ENCODE measurements at places on chromosomes 6 and 20. TPM values are rescaled to one million over a fixed set of nuclear protein-coding genes. Genes with fewer than 3 reads are reported as not detected.

TFAP2C gene
- total RNA-seq, result 2.8 TPM

RAB32 gene
- total RNA-seq, result 61.5 TPM

RHAG gene
- total RNA-seq, result 0.23 TPM

LRRN4 gene
- 0.57 TPM for total RNA-seq

MTFR2 gene
- total RNA-seq, result 12.8 TPM

CGAS gene
- 38.4 TPM for total RNA-seq

ACTL10 gene
- not detected for total RNA-seq

ATP9A gene
- total RNA-seq, result 8.7 TPM

LIN28B gene
- total RNA-seq, result 5.8 TPM

GCLC gene
- total RNA-seq, result 37.2 TPM

ADGRF4 gene
- 0.10 TPM for total RNA-seq

SAPCD1 gene
- total RNA-seq, result 6.3 TPM

ACSS1 gene
- total RNA-seq, result 32.2 TPM

MTHFD1L gene
- 76.2 TPM for total RNA-seq

ROS1 gene
- total RNA-seq, result 0.10 TPM

APOM gene
- total RNA-seq, result 1.8 TPM

VSX1 gene
- 0.21 TPM for total RNA-seq

TTLL9 gene
- 2.1 TPM for total RNA-seq

COL11A2 gene
- 0.57 TPM for total RNA-seq

SLC22A23 gene
- 4.5 TPM for total RNA-seq

TMEM244 gene
- total RNA-seq, result not detected

PDYN gene
- total RNA-seq, result not detected

PNLDC1 gene
- not detected for total RNA-seq

CCN6 gene
- 3.0 TPM for total RNA-seq

TRERF1 gene
- 30.6 TPM for total RNA-seq

TNXB gene
- 1.8 TPM for total RNA-seq

JPH2 gene
- total RNA-seq, result 0.49 TPM

GHRH gene
- not detected for total RNA-seq

LY6G6C gene
- total RNA-seq, result 0.23 TPM

All from Panc1 (cell line).